GM03348 (cell line): ENCODE measurements at places on chromosomes 1 and 21.

GRCh38 chr1:78787544-78787943, 137.9 kb downstream of the IFI44 start:
- no peak for DNase-seq

GRCh38 chr1:204380293-204380831, 20.6 kb upstream of the PLEKHA6 start:
- no peak for DNase-seq

- no peak for DNase-seq
Measured at GRCh38 chr1:211537253-211537652, 41.7 kb downstream of the SLC30A1 start.

- no peak for DNase-seq
Measured at GRCh38 chr21:45855248-45855811, 126.2 kb upstream of the COL6A1 start.

DNA sequence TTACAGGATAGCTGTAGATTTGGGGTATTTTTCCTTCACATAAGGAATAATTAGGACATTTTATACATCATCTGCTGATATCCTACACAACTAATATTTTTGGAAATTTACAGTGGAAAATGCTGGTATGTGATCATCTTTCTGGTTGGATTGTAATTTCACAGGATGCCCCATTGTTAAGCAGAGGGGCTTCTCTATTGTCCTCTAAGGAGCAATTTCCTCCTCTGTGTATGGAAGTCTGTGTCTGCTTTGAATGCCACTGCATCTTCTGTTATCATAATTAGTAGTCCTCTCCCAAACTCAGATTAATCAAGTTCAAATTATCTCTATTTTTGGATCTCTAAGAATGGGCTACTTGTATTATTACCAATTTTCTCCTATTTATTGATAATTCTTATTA, 988.1 kb upstream of the B3GALT2 start:
- no peak for DNase-seq

- DNase-seq: no peak
Measured at GRCh38 chr1:235841938-235842545, 24.7 kb downstream of the LYST start.

GRCh38 chr1:64956010-64956640, 10.2 kb downstream of the JAK1 start:
- peak; percentile 72 for DNase-seq

GRCh38 chr1:203200916-203201315, 14.4 kb upstream of the CHI3L1 start:
- DNase-seq: no peak

- DNase-seq: no peak
Measured at GRCh38 chr1:247919952-247920351, at the start of gene OR2T8. Gene OR2T8, plus strand, starts transcription at chr1:247920252. Its CDS starts 766 bp downstream, at chr1:247921018.

- peak; percentile 65 for DNase-seq
Measured at GRCh38 chr1:41664861-41665640, 180.6 kb upstream of the EDN2 start.

DNA sequence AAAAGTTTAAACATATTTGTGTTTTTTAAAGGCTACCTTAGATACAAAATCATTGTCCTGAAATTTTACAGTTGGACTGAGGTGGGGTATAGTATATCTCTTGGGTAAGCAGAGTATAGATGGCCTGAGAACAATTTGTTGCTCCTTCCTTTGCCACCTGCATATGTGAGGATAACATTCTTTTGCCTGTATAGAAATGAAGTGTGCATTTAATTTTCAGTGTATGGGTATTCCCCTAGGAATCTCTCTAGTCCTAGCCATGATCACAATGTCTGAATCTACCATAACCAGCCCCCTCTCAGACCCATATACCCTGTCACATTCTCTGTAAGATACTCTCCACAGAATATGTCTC, 1.9 kb upstream of the FCGR2A start:
- no peak for DNase-seq
